ENCODE measurements at places on chromosomes 2 and 18.

DNA sequence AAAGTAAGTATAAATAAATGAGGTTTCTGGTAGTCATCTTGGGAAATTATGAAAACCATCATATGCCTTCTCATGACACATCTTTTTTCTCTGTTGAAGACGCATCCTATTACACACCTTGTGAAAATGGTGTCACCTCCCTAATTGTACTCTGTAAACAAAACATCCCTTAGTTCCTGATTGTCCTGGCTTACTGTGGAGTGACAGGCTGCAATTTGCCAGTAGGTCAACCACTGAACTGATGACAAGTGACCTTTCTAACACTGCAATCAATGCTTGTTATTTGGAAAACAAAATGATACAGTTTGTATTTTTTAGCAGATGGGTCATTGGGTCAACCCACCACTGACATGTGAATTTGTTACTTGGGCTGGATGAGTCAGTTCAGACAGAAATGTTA is 219.5 kb downstream of the PTPRM start:
- DNase-seq, result no peak

DNA sequence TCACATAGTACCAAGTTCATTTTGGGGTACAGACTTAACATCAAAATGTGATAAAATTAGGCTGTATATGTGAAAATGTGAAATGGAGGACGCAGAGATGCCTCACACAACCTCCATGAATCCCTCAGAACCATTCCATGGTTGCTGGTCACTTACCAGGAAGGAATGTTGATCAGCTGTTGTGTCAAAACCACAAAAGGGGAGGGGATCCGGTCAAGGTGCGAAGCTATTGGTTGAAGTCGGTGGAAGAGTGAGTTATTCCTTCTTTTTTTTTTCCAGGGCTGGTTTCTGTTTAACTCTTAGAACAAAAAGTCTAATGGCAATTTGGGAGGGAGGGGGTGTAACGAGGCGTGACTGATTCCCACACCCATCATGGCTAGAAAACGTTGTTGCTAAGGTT is 32.3 kb upstream of the REG3A start:
- no peak for DNase-seq

DNA sequence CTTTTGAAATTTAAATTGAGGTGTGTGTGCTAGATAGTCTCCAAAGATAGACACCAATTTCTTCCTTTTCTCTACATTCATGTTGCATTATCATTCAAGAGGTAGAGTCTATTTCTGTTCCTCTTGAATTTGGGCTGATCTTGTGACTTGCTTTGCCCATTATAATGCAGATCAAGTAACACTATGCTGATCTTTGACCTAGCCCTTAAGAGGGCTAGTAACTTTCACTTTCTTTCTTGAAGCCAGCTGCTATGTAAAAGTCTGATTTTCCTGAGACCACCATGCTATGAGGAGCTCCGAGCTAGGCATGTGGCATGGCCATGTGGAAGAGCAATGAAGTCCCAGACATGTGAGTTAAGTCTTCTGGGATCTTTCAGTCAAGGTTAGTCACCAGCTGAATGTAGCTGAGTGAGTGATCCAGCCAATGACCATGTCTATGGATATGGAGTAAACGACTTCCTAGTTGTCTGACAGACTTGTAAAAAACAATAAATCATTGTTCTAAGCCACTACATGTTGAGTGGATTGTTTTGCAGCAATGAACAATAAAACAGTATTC is 189.4 kb upstream of the CWC22 start:
- no peak for DNase-seq

GRCh38 chr18:37672932-37673595 is 107.5 kb upstream of the CELF4 start:
- no peak for DNase-seq

DNA sequence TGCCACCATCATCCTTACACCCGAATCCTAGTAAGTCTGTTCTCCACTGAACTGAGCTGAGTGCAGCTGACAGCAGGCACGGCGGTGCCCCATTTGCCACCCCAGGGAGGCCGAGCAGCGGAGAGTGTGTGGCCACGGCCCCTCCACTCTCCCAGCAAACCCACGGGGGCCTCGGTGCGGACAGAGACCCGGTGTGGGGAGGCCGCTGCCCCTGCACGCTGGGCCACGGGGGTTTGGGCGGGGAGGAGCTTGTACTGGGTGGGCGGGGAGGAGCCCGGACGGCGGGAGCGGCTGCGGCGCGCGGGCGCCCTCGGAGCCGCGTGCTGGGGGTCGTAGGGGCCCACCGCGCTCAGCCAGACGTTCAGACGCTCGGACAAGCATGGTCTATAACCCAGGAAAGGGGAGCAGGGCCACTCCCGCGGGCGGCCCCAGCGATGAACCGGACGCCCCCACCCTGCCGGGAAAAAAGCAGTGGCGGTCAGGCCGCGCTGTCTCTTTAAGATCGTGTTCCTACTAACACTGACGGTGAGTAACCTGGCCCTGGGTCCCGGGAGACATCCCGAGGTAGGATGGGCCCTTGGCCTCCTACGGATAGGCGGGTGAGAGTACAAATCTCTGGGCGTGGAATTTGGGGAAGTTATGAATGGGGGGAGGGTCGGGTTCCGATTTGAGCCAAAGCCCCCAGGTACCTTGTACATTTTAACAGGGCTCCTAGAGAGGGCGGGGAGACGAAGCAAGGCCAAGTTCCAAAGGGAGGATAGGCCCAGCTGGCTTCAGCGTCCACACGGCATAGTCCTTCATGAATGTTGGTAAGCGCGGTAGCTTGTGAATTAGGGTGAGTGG is at the start of gene ITPRIPL1:
TSS of gene ITPRIPL1 (plus strand) at position 277 of the 843 bp plus-strand sequence. CDS start at position 800, 523 bp downstream.
- DNase-seq, result no peak

- DNase-seq, result no peak
Measured at GRCh38 chr2:106147159-106147558, 46.9 kb downstream of the UXS1 start.

DNA sequence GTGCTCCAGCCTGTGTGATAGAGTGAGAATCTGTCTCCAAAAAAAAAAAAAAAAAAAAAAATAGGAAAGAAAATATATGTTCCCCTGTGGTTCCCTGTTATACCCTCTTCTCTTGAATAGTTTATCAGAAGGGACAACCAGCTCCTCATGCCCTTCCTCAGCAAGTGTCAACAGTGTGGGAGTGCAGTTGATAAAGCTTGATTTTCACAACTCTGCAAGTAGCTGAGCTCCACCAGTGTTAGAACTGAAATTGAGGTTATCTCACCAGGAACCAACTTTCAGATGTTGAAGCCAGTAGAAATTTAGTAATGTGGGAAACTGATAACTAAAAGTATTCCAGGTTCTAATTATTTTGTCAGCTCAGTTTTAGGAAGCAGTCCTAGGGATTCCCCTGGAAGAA is 25.1 kb downstream of the NEDD4L start:
- no peak for DNase-seq

DNA sequence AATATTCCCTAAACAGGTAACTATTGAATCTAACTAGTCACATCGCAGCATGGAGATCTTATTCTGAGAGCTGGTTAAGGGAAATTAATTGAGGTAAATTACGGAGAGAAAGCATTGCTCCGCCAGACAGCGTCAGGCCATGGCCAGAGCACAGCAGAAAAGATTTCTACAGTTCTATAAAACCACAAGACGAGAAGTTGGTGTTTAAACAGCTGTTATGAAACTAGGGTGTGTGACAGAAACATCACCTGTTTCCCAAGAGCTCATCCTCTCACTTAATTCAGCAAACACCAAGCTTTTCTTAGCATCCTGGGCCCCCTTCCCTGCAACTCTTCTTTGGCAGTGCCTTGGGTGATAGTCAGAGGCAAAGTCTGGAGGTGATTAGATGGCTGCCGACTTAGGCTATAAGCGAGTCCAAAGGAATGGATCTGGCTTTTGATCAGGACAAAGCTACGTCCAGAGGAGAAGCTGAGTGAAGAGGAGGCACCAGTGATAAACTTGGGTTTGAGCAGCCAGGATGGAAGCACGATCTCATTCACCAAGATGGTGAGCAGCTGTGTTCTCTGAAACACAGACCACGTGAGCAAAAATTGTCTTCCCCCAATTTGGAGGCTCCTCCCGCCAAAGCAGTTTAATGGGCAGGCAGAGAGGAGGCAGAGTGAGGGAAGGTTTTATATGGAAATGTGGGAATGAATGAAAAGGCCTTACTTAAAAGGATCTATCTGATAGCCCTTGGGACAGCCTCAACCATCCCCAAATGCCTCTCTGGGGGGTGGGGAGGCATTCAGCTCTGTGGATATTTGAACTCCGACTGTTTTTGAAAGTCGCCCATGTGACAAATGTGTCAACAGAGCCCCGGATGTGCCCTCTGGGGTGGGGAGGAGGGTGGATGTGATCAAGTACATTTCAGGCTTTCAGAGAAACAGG is 57.8 kb downstream of the PKDCC start:
- peak; percentile 30 for DNase-seq

DNA sequence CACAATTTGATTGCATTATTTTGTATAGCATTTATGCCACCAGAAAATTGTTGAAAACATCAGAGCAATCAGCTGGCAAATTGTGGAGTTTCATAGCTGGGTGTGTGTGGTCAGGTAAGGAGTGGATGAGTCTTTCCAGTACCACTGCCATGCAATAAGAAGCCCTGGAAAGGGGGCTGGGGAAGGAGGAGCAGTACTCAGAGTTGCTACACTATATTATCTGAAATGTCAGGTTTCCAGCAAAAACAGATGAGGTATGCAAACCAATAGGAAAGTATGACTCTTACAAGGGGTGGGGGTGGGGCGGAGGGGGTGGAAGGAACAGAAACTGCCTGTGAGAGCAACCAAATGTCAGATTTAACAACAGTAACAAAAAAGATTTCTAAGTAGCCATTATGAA is 112.2 kb downstream of the SOS1 start:
- DNase-seq, result peak; percentile 11

GRCh38 chr2:239385096-239386000 is 15.5 kb downstream of the HDAC4 start:
- DNase-seq, result no peak

DNA sequence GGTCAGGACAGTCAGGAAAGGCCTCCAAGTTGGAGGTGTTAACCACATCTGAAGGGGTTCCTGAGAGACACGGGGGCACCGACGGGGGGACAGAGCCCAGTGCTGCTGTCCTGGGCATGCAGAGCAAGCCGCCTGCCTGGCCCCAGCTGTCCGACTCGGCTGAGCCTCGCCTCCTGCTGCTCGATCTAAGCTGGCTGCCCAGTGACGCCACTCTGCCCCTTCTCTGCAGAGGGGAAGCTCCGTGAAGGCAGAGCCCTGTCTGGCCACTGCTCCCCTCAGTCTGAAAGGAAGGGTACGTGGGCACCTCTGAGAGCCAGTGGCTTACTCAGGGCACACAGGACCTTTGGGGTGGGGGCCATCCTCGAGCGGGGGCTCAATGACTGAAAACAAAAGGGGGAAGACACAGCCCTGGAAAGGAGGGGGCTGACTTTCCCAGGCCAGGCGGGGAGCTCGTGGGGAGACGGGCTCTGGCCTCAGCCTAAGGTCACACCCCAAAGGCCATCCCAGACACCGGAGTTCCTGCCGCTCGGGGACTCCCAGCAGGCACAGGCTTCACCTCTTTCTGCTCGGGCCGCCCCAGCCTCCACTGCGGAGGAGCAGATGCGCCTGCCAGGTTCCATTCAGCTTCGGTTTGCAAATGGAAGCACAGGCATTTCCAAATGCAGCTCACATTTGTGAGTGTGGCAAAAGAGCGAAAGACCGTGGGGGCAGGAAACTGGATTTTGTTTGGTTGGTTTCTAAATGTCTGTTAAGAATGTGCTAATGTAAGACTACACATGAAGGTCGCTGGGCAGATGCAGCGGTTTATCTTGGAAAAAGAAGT is 136.9 kb downstream of the HDAC4 start:
- DNase-seq, result no peak

DNA sequence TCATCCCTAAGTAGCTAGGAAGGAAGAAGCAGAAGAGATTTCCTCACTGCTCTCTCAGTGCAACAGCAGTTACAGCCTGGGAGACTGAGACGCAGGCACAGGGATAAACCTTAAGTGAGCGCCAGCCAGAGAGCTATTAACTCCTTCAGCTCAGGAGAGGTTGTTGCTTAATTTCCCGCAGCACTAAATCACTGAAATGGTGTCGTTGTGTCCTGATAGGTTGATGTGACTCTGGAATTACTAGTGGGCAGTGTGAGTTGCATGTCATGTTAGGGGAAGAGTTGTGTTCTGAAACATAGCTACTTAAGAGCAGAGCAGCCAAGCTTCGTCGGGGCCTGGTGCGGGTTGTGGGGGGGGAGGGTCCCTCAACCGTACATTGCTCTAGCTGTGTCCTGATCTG is 225.8 kb downstream of the NAPG start:
- DNase-seq, result no peak

GRCh38 chr2:229313591-229313990 is 42.5 kb upstream of the PID1 start:
- DNase-seq, result peak; percentile 9

DNA sequence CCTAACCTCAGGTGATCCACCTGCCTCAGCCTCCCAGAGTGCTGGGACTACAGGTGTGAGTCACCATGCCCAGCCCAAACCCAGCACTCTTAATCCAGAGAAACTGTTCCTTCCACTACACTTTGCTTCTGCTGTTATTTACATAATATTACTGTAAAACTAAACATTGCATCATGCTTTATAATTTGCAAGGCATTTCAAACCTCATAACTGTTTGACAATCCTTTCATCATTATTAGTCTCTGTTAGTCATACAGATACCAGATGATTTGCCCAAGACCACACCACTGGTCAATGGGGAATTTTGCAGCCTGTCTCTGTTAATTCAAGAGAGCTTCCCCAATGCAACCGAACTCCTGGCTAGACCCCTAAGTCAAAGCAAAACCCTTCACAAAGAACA is 338.3 kb downstream of the ALK start:
- DNase-seq, result no peak

DNA sequence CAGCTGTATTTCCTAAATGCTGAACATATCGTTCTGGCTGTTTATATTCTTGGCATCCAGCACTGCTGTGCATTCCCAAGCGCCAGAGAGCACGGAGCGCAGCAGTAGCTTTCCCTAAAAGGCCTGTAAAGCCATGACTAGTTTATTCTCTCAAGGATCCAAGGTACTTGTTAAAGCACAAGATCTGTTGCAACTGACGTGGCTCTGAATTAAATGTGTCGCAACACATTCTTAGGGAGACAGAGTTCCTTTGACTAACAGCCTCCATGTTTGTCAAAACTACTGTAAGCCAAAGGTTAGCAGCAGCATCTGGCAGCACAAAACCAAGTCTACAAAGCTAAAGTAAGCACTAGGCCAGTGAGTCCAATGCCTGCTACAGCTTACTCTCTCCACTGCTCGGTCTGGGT is 188.6 kb upstream of the FN1 start:
- DNase-seq, result peak; percentile 90

- no peak for DNase-seq
Measured at GRCh38 chr2:212142631-212143030, 396.0 kb downstream of the ERBB4 start.
